A172 (cell line): ENCODE measurements at places on chromosomes 4 and X. TPM values are rescaled to one million over a fixed set of nuclear protein-coding genes. Genes with fewer than 3 reads are reported as not detected.

DNA sequence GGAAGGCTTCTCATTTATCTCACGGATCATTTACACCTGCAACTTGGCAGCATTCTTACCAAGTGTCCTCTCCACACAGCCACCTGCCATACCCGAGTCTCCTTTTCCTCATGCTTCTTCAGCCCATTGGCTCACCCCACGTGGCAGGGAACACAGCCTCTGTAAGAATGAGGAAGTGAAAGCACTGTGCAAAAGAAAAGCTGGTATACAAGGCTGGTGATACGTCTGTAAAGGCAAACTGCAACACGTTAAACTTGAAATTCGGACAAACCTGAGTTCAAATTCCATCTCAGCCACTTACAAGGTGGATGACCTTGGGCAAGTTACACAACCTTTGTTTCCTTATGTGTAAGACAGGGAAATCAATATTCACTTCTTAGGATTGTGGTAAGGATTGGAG is 164.0 kb upstream of the RASGEF1B start:
- DNase-seq: peak; percentile 3

DNA sequence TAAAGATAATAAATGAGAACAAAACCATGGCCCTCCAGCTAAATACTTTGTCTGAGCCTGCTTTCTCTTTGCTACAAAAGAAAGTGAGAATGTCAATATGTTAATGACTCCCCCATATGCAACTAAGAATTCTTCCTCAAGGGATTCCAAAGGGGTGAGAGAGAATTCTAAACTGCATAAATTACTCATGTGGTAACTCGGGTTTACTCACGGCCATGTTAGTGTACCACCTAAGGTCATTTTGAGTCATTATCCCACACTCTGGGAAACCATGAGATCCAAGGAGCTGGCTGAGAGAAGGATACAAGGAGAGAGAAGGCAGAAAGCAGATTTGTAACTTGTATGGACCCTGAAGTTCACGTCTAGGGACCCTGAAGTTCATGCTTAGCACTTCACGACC is 190.3 kb downstream of the DHX15 start:
- peak; percentile 81 for DNase-seq

- no peak for DNase-seq
Measured at GRCh38 chr4:186596346-186596745, 41.0 kb upstream of the MTNR1A start.

The HPSE gene
- total RNA-seq: 1.3 and 2.3 TPM in 2 replicates

- DNase-seq: no peak
Measured at GRCh38 chrX:139811942-139812629, 104.1 kb upstream of the MCF2 start.

- no peak for DNase-seq
Measured at GRCh38 chr4:35038079-35038805, 1206.1 kb downstream of the ARAP2 start.

The CXCL8 gene
- 0.09 TPM in 1 of 2 replicates, not detected in the other for total RNA-seq

DNA sequence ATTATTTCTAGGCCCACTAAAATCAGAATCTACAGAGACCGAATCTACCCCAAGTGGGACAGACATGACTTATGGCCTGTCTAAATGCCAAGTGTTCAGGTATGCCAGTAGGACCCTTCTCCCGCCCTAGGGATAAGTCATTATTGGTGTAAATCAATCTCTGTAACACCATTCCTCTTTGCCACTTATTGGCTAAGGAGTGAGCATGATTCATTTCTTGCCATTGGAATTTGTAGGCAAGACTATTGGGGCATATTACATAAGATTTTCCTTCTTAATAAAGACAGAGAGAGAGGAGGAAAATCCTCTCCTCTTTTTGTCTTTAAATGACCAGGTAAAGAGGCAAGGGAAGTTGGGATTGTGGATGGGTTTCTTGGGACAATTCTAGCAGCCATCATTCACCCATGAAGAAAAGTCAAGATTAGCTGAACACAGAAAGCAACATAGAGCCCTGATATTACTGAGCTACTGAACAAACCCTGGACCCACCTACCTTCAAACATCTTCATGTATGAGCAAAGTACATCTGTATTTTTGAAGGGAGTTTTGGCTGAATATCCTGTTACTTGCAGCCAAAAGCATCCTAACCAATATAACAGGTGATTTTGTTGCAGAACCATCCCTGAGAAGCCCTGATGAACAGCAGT is 2.6 kb downstream of the SLC9B2 start:
- DNase-seq: no peak

DNA sequence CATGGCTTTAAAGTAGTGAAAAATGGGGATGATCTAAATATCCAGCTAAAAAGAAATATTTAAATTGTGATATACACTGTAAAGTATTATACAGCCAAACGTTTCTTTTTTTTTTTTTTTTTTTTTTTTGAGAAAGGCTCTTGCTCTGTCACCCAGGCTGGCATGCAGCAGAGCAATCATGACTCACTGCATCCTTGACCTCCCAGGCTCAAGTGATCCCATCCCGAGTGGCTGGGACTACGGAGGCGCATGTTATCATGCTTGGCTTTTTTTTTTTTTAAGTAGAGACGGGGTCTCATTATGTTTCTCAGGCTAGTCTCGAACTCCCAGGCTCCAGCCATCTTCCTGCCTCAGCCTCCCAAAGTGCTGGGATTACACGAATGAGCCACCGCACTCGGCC is 17.1 kb downstream of the SMIM14 start:
- peak; percentile 79 for DNase-seq

DNA sequence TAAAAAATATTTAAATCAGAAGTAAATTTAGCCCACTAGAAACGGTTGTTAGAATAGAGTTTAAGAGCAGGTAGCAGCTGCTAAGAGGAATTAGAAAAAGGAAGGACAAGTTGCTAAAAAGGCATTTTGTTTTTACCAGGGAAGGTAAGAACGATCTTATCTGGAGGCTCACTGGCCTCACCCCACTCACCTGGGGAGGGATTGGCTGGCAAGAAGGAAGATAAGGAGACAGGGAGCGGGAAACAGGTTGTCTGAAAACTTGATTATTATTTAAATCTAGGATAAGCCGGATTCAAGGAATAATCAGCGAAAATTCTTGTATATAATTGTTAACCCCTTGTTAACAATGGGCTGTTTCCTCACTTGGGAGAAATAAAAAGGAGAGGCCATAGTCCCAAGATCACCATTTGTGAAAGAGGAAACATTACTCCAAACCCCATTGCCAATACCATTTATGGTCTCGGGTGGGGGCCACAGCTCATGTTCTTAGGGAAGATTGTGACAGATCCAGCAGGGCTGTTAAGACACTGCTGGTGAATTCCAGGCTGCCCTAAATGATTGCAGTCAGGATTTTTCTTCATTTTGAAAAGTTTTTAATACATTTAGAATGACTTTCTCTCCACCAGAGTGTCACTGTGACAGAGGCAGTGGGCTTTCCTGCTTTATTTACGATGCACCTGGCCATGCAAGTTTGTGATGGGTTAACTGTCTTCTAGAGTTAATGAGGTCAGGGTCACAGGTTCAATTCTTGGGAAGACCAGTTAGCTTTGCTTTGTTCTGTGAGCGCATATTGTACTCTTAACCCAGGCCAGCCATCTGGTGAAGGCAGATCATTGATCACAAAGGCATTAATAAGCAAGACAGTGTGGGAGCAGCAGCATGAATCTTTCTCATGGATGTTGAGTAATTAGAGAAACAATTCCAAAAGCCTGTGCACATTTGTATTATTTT is 106.6 kb downstream of the CEP135 start:
- no peak for DNase-seq

The RNF128 gene
- total RNA-seq: not detected in 2 replicates

The CLCN4 gene
- 16.8 and 21.9 TPM in 2 replicates for total RNA-seq

The ALPK1 gene
- total RNA-seq: 8.8 and 11.6 TPM in 2 replicates

The SLC25A31 gene
- total RNA-seq: not detected in 2 replicates

DNA sequence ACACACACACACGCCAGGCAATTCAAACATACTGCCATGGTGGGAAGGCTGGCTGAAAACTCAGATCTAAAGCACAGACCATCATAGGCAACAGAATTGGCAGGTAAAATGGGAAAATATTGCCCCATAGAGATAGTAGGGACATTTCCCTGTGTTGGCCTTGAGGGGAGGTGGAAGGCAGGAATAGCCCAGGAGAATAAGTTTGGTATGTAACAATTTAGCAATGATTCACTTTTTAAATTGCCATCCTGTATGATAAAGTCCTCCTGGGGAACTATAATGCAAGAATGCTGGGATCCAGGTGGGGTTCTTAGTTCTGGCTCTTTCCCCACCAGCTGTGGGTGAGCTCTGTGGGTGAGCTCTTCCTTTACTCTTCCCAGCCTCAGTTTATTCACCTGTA is 51.0 kb downstream of the ATXN3L start:
- DNase-seq: no peak

GRCh38 chr4:93771640-93772411 is 56.7 kb upstream of the ATOH1 start:
- peak; percentile 4 for DNase-seq

The PTTG2 gene
- not detected in 2 replicates for total RNA-seq

GRCh38 chrX:153333821-153334653 is at the start of gene ZNF275:
Gene ZNF275 (plus strand): TSS chrX:153334153. CDS start chrX:153336680, 2,527 bp downstream.
- peak; percentile 65 for DNase-seq

- no peak for DNase-seq
Measured at GRCh38 chr4:10810411-10810810, 125.8 kb upstream of the CLNK start.

DNA sequence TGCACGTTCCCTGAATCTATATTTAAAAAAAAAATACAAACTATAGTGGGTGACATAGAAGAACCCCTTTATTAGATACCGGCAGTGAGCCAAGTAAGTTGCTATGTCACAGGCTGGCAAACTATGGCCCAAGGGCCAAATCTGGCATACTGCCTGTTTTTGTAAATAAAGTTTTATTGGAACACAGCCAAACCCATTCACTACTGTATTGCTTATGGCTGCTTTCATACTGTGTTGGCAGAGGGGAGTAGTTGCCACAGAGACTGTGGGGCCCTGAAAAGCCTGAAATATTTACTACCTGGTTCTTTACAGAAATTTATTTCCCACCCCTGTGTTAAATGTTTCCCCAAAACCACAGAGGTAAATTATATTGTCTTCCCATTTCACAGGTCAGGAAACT is 71.2 kb upstream of the EGFL6 start:
- DNase-seq: no peak

The CT45A5 gene
- not detected in 2 replicates for total RNA-seq

The BTK gene
- total RNA-seq: not detected in 2 replicates

The CT45A2 gene
- not detected in 2 replicates for total RNA-seq

GRCh38 chr4:122635205-122635604 is 14.3 kb upstream of the IL21 start:
- no peak for DNase-seq

GRCh38 chr4:7427831-7428260 is 6.9 kb downstream of the PSAPL1 start:
- DNase-seq: no peak

The UGT2B7 gene
- 0.22 TPM in 1 of 2 replicates, not detected in the other for total RNA-seq

The VCX2 gene
- total RNA-seq: not detected in 2 replicates

DNA sequence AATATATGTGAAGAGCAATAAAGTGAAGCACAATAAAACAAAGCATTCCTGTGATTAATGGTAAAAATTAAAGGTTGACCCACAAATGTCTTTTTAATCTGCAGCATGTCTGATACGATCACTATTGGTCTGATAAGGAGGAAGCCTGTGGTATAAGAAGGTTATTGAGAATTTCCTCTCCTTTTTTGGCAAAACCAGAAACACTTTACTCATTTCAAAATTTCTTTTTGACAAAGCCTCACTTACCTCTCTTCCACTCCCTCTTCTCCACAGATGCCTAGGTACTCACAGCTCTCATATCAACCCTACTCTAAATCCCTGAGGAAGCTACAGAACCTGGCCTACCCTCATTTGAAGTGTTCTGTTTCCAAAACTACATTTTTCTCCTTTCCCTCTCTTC is 56.1 kb downstream of the TSPAN5 start:
- DNase-seq: no peak

The FAM13A gene
- total RNA-seq: 8.0 and 9.8 TPM in 2 replicates

- DNase-seq: no peak
Measured at GRCh38 chrX:134459683-134460004, 321 bp upstream of the HPRT1 start.
